ENCODE measurements at places on chromosomes 4 and X. TPM values are rescaled to one million over a fixed set of nuclear protein-coding genes. Genes with fewer than 3 reads are reported as not detected.

Gene HSFX3
- 0.25 TPM for total RNA-seq

Gene RAPGEF2
- total RNA-seq, result 51.5 TPM

Gene MCTS1
- total RNA-seq, result 32.6 TPM

Gene IL15
- total RNA-seq, result 2.2 TPM

Gene SPATA4
- total RNA-seq, result 0.55 TPM

Gene TLR6
- total RNA-seq, result 0.71 TPM

Gene CLCN4
- total RNA-seq, result 36.1 TPM

Gene IL3RA
- total RNA-seq, result 6.9 TPM

Gene ASB5
- 4.3 TPM for total RNA-seq

Gene QRFPR
- 0.25 TPM for total RNA-seq

Gene DAPP1
- 0.74 TPM for total RNA-seq

Gene NPY1R
- 1.6 TPM for total RNA-seq

Gene PPM1K
- total RNA-seq, result 248 TPM

Gene MAGEE2
- total RNA-seq, result 0.08 TPM

Gene F8A3
- 0.19 TPM for total RNA-seq

Gene TMSB15C
- 0.27 TPM for total RNA-seq

Gene EVC
- 5.1 TPM for total RNA-seq

Gene GPC3
- 5.4 TPM for total RNA-seq

Gene ASB12
- 4.3 TPM for total RNA-seq

Gene ARX
- not detected for total RNA-seq

Gene F8A1
- 30.3 TPM for total RNA-seq

Gene SUPT20HL1
- total RNA-seq, result not detected

Gene ADAM29
- not detected for total RNA-seq

Gene CENPI
- 0.27 TPM for total RNA-seq

Gene NIPAL1
- 0.25 TPM for total RNA-seq

Gene TLR8
- 0.85 TPM for total RNA-seq

Gene PNMA5
- total RNA-seq, result not detected

Gene PCDH18
- 3.4 TPM for total RNA-seq

Gene PABPC4L
- 0.66 TPM for total RNA-seq

Gene LANCL3
- 0.27 TPM for total RNA-seq

Gene PPP4R3C
- not detected for total RNA-seq

Gene UCP1
- not detected for total RNA-seq

Gene YY2
- 0.30 TPM for total RNA-seq

Gene GCNA
- total RNA-seq, result 1.4 TPM

Gene S100P
- total RNA-seq, result not detected

Gene CXorf49
- total RNA-seq, result not detected

Gene ATOH1
- not detected for total RNA-seq

Gene CSAG2
- total RNA-seq, result not detected

Gene RAB9B
- total RNA-seq, result 29.3 TPM

Gene VCX
- total RNA-seq, result not detected

Gene CDKL5
- total RNA-seq, result 9.3 TPM

Gene CNGA1
- not detected for total RNA-seq

Gene GALNTL6
- total RNA-seq, result not detected

All from left ventricle myocardium inferior (tissue), 1 donor.